Kasumi-1 (cell line): ENCODE measurements at places on chromosomes 7 and 10.

GRCh38 chr10:13347043-13347499 is 1.0 kb downstream of the SEPHS1 start:
- no peak for DNase-seq

GRCh38 chr10:17005621-17006566 is 123.7 kb downstream of the CUBN start:
- DNase-seq = no peak

DNA sequence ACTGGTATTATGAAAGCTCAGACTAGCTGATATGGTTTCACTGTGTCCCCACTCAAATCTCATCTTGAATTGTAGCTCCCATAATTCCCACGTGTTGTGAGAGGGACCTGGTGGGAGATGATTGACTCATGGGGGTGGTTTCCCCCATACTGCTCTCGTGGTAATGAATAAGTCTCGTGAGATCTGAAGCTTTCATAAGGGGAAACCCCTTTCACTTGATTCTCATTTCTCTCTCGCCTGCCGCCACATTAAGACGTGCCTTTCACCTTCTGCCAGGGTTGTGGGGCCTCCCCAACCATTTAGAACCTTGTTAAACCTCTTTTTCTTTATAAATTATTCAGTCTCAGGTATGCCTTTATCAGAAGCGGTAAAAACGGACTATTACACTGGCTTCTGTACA is 40.3 kb downstream of the COL13A1 start:
- DNase-seq = no peak

GRCh38 chr7:74519395-74519794 is 65.7 kb downstream of the GTF2IRD1 start:
- DNase-seq = no peak

DNA sequence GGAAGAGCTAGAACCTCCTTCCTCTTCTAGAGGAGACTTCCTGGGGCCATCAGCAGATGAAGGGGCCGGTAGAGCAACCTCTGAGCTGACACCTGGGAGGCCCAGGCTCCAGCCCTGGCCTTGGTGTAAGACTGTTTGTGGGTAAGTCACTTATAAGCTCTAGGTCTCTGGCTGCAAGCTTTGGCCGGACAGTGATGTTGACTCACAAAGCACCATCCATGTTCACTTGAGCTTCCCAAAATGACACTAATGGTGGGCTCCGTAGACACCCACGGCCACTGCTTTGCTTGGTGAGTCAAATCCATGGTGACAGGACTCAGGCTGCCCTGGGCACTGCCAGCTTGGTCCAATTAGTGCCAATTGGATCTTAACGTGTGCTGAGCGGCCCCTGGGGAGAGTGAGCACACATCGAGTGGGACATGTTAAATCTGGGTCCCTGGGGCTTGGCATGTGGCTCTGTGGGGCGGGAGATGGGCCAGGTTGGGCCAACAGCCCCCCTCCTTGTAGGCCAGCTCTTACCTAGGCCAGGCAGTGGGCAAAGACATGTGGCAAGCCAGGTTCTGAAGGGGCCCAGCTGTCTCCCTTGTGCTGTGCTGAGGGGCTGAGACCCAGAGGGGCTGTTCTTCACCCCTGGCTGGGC is 16.7 kb downstream of the NEURL1 start:
- DNase-seq = no peak

DNA sequence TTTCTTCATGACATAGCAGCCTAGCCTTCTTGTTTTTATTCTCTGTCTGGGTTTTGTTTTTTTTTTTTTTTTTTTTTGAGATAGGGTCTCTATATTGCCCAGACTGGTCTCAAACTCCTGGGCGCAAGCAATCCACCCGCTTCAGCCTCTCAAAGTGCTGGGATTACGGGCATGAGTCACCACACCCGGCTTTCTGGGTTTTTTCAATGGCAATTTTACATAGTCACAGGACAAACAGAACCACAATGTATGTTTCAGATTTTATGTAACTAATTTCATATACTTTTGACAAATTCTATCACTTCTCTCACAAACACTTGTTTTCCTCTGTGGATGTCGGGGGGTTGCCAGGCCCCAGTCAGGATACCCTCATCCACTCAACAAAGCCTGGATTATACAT is 16.5 kb downstream of the DOCK4 start:
- DNase-seq = no peak

- no peak for DNase-seq
These were observed 40.0 kb upstream of the PFKFB3 start for GRCh38 chr10:6162589-6163356.

- DNase-seq = peak; percentile 26
These were observed 39.2 kb upstream of the PPP1R3C start for GRCh38 chr10:91672021-91672608.

DNA sequence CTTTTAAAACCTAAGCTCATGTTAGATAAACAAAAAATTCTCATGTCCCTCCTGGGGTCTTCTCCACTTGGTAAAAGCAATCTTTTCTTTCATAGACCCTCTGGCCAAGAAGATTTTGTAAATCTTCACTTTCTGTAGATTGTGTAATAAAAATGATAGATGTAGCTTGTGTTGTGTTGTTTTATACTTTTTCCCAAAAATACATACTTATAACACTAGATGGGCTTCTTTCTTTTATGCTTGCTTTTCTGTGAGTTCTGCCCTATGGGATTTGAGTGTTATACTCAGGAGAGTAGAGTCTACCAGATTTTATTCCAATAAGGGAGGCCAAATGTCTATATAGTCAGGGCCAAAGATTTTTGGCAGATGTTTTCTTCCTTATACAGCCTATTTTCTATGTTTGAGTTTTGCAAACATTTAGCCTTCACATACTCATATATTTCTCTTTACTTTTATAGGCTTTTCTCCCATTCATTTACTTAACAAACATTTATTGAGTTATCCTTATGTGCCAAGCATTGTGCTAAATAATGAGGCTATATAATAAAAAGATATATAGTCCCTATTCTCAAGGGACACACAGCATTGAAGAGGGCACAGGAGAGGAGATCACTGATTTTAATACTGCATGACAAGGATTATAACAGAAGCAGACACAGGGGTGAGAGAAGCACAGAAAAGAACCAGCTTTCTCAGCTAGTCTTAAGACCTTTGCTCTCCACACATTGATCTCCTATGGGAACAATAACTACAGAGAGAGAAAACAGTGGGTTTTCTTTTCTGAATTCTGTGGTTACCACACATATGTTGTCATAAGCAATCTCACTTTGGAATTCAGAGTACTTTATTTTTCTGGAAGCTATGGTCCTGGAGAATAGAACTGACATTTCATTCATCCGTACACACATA is 58.0 kb upstream of the PNLIP start:
- no peak for DNase-seq

GRCh38 chr7:87322912-87323311 is 22.6 kb upstream of the CROT start:
- DNase-seq = no peak

- DNase-seq = no peak
These were observed 69.2 kb upstream of the INSIG1 start for GRCh38 chr7:155228459-155228845.

DNA sequence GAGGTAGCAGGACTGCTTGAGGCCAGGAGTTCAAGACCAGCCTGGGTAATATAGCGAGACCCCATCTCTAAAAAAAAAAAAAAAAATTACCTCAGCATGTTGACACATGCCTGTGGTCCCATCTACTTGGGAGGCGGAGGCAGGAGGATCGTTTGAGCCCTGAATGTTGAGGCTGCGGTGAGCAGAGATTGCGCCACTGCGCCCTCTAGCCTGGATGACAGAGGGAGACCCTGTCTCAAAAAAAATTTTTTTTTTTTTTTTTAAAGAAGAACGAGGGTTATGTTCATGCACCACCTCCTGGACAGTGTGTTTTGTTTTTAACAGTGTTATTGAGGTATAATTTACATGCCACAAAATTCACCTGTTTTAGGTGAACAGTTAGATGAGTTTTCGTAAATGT is 51.1 kb upstream of the SEPHS1 start:
- no peak for DNase-seq

GRCh38 chr10:129253161-129253864 is 213.7 kb upstream of the MGMT start:
- no peak for DNase-seq

GRCh38 chr7:42854571-42855118 is 57.2 kb downstream of the C7orf25 start:
- DNase-seq = no peak

- DNase-seq = no peak
These were observed 365.3 kb upstream of the SMIM30 start for GRCh38 chr7:113483657-113484056.

GRCh38 chr7:92735707-92736106 is 100.7 kb downstream of the CDK6 start:
- DNase-seq = no peak

DNA sequence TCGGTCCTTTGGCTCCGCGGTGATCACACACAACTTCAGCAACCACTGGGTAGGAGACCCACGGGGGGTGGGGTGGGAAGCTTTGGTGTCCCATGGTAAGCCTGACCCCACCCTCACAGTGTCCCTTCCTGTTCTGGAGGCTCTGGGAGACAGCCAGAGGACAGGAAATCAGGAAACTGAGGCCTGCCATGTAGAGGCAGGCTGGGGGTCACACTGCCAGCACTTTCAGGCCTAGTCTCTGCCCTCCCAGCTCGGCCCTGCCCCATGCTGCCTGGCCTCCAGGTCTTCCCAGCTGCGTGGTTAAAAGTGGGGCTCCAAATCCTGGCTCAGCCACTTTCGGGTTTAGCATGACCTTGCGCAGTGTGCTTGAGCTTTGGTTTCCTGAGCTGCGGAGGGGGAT is 10.9 kb downstream of the AQP1 start:
- no peak for DNase-seq

DNA sequence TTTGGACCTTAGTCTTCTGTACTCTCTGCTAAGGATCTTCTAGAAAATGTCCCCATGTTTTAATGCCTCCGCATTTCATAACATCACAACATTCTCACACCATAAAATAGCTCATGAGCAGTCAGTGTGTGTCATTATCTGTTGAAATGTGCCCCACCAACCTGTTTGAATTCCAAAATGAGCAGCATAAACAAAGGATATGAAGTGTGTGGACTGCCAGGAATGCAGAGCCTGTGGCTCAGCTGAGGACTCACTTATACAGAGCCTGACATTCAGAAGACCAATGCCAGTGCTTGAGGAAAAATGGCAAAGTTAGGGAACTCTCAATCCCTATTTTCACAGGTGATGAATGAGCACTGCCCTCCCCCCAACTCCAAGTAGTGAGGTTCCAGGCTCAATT is 621.4 kb downstream of the POM121L12 start:
- DNase-seq = no peak

DNA sequence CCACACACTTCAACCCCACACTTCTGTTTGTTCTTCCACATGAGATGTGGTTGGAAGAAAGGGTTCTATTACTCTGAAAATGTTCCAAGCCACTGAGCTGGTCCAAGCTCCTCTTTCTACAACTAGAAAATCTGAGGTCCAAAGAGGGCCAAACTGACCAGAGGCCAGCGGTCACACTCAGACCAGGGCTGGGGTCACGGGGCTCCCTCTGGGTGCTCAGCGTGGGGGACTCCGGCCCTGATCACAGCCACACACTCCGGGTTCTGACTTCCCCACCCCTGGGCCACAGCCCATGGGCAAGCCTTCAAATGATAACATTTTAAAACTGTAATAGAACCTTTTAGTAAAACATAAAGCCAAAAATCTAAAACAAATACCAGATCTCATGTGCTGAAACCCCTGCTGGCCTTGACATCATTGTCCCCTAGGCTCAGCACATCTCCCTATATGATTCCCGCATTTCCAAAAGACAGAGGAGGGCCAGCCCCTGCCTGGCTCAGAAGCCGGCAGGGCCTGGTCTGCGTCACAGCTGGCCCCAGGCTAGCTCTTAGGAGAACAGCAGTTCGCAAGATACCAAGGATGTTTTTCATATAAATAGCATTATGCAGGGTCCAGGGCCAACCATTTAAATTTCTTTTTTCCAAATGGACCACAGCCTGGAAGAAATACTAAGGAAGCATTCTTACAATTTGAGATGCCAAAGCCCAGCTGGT is 3.3 kb downstream of the CRYGN start:
- no peak for DNase-seq

DNA sequence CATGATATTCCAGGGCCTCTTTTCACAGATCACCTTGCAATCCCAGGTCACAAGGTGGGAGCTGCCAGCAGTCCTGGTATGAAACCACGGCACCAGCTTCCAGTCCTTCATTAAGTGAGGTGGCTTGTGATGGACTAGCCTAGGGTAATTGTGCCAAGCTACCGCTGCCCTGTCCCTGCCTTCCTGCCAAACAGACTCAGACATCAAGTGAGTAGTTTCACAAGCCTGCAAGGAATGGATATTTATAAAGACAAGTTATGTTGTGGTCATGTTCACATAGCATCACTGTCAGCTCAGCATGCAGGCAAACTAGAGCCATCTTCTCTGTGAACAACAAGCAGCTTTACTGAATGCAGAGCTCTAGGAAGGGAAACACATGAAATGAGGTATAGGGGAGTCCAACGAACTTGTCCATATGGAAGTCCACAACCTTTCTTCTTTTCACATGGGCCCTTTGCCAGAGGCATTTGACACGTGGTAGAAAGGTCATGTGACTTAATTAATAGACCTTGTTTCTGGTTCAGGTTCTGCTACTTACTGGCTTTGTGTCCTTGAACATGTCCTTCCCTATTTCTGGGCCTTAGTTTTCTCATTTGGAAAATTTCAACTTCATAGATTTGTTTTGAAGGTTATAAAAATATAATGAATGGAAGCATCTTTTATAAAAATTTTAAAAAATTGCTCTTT is 1061.2 kb downstream of the KCNMA1 start:
- no peak for DNase-seq

DNA sequence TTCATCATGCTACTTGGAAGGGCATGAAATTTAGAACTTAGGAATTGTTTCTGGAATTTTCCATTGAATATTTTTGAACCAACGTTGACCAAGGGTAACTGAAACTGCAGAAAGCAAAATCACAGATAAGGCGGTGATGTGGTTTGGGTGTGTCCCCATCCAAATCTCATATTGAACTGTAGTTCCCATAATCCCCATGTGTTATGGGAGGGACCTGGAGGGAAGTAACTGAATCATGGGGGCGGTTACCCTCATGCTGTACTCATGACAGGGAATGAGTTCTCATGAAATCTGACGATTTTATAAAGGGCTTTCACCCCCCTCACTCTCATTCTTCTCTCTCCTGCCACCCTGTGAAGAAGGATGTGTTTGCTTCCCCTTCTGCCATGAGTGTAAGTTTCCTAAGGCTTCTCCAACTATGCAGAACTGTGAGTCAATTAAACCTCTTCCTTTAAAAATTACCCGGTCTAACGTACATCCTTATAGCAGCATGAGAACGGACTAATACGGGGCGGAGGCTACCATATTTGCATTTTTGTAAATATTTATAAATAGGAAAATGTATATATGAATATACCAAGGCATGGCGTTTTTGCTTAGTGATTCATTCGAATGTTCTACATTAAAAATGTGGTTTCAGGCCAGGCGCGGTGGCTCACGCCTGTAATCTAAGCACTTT is 12.4 kb downstream of the NMT2 start:
- no peak for DNase-seq

DNA sequence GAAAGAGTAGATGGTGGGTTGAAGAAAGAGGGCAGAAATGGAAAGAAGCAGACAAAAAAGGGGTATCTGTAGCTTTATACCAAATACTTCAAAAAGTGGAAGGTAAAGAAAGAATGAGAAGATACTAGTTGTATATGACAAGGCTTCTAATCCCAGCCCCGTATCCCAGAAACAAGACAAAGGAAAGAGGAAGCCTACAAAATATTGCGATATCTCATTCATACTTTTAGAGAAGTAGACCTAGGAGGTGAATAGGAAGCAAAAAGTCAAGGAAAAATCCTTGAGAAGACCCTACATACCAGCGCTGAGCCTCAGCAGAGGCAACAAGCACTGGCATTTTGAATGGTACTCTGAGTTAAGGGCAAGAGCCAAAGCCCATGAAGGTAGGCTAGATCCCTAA is 26.6 kb downstream of the PHTF2 start:
- peak; percentile 24 for DNase-seq
